ENCODE measurements at places on chromosomes 11 and 22.

DNA sequence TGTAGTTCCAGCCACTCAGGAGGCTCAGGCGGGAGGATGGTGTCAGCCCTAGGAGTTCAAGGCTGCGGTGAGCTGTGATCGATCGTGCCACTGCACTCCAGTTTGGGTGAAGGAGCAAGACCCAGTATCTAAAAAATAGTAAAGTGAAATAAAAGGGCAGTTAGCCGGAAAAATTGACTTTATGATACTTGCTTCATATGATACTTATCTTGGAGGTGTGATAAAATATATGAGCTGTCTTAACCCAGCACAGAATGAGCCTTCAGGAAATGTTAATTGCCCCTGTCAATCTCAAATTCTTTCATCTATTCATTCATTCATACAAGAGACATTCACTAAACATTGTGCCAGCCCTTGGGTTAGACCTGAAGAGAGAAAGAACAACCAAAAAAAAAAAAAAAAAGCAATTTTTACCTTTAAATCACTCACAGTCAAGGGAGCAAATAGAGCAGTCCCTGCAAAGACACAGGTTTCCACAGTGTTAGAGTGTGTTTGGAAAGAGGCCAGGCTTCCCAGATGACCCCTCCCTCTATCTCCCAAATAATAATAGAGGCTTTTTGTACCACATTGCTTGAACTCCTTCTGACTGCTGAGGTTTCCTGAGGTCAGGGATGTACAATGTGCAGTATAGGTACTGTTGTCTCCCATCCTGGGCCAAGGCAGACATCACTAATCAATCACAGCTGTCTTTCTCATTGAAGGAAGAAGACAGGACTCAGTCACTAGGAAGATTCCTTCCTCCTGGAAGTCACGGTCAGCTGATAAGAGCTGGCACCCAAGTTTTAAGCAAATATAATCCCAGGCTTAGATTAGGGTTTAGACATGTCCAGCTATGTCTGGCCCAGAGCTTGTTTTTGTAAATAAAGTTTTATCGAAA lies 454.6 kb downstream of the MIAT start:
- no peak for DNase-seq

- no peak for DNase-seq
Observed at GRCh38 chr11:14713496-14714244, 70.1 kb downstream of the PDE3B start.

- no peak for DNase-seq
Observed at GRCh38 chr22:49658902-49659280, 168.8 kb downstream of the BRD1 start.

GRCh38 chr22:49676230-49676629 lies 151.4 kb downstream of the BRD1 start:
- no peak for DNase-seq

DNA sequence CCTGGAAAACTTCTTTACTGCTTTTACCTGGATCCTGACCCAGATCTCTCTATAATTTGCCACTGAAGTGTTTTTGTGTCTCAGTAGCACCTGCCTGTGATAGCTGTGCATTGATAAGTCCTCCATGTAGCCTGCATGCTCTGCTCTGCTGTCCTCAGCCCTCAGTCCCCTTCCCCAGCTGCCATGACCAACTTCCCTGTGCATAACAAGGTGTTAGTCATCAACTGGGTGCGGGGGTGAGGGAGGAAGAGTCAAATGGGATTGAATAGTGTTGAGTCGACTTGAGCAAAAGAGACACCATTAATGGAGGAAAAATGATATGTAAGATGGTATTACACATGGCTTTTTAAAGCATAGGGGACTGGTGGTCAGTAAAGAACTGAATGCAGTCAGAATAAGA lies 92.2 kb upstream of the PLET1 start:
- no peak for DNase-seq

DNA sequence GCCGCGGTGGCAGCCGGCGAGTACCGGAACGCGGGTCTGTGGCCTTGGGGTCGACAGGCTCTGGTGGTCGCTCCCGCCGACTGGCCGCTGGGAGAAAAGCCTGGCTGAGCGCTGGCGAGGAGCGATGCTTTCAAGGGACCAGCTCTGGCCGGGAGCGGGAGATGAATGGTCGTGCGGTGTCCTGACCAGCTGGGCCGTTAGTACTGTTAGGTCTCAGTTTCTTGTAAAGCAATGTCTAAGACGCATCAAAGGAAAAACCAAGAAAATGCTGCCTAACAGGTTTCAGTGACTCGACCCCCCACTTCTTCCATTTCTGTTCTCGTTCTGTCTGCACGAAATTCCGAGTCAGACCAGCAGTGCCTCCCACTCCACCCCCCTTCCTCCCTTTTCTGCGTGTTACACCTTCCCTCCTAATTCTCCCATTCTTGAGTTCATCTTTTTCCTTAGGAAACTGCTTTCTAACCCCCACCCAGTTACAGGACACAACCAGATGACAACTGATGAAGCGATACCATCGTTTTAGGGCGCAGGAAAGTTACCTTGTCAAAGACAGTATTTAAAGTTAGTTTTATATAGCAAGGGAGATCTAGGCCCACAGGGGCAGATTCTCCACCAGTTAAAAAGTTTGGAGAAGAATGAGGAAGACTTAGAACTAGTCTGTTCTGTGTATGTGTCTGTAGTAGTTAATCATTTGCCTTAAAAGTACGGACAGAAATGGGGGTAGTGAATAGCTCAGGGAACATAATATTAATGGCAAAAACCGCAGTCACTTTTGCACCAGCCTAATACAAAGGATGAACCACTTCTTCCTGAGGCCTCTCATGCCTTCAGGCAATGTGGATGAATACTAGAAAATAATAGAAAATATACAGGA lies 1.0 kb downstream of the CUL5 start:
- DNase-seq = no peak

- no peak for DNase-seq
Observed at GRCh38 chr11:111879637-111879960, 258 bp downstream of the CFAP68 start.

DNA sequence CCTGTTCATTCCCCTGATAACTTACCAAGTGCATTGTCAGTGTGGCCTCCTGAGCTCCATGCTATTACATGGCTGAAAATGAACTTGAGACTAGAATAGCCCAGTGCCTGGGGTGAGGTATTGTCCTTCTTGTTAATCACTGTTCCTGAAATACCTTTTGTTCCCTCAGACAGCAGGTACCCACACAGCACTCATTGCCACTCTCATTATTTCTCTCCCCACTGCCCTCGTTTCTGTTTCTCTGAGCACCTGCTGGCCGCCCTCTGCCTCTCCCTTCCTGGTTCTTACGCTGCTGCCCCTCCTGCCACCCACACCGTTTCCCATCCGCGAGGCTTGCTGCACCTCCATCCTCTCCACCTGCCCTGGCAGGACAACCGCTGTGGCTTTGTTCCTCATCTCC lies 36.9 kb upstream of the RAB1B start:
- DNase-seq = no peak

DNA sequence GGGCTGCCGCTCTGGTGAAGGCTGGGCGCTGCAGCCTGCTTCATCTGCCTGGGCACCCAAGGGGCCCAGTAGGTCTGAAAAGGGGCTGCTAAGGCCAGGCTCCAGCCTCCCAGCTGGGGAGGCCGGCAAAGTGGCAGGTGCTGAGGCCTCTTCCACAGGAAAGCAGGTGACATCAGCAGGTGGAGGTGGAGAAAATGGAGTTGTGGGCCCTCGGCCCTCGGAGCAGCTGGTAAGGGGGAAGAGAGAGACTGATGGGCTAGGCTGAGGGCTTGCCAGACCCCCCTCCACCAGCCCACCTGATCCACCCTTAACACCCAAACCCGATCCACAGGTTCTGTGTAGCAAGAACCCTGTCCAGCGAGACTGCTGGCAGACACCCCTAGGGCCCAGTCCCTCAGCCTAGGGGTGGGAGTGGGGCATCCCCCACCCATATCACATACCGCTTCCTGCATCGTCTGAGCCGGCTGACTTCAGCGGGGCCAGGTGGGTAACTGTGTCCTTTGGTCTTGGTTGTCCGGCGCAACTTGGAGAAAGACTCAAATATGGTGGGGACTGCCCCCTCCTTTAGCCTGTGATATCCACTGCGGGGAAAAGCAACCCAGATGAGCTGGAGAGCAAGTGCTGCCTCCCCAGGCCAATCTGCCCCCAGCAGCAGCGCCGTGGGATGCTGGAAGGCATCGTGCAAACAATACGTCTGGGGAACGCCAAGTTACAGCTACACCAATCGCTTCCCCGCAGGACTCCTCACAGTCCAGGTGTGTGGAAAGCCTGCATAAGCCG lies 1.5 kb downstream of the THAP7 start:
- DNase-seq = no peak

DNA sequence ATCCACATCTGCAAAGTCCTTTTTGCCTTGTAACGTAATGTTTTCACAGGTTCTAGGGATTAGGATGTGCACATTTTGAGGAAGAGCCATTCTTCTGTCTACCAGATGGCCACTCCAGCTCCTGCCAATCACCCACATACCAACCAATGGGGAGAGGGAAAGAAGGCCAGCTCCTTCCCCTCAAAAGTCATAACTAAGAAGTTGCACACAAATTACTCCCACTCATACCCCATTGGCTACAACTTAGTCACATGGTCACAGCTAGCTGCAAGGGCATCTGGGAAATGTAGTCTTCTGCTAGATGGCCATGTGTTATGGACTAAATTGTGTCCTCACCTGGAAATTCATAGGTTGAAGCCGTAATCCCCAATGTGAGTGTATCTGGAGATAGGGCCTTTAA lies 15.4 kb upstream of the MYOD1 start:
- DNase-seq = no peak

GRCh38 chr22:49533886-49534285 lies 293.8 kb downstream of the BRD1 start:
- no peak for DNase-seq

DNA sequence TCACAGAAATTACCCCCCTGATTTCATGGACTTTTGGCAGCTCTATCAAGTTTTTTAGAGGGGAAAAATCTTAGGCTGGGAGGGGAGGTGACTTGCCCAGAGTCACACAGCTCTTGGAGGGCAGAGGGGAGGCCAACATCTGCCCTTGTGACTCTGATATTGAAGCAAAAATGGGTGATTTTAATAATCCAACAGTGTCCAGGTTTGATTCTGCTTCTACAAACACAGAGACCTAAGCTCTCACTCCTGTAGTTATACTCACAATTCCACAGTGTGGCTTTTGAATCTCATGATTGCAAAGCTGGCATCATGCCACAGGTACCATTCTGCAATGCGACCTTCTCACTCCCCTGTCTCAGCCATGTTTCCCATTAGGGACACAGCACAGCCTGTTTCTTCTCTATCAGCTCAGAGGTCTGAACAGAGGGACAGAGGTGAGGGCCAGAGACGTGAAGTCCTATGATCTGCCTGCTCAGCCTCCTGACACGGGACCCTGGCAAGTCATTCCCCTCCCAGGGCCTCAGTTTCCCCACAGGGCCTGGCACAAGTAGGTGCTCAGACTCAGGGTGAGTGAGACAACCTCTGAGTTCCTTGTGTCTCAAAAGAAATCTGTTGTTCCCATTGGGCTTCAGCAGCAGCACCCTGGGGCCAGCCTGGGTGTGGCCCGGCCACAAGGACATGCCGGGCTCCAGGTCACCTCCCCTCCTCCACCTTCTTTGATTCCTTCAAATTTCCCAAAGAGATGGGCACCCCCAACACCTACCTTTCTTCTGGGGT lies 766 bp downstream of the APOL2 start:
- no peak for DNase-seq

DNA sequence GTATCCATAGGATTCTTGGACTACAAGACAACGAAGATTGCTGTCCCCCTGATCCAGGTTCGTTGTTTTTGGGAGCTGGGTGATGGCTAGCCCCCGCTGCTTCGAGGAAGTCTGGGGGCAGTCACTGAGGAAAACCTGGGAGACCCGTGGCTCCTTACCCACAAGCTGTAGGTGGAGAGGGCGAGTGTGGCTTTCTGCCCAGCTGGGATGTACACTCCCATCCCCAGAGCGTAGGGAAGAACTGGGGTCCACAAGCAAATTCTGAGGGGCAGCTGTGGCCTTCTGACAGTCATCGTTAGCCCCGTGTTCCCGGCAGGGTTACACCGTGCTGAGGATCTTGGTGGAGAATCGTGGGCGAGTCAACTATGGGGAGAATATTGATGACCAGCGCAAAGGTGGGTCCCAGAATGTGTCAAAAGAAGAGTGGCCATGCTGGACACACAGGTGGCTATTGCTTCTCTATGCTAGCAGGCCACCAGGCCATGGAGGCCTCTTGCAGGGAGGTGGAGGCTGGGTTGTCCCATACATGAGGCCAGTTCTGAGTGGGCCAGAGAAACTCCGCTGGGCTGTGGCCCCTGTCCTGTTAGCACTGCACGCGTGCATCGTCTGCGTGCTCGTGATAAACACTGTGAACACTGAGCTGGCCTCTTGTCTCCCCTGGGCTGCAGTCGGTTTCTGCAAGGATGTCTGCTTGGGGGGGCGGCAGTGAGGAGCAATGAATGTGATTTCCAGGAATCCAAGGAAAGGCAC lies 39.8 kb downstream of the GLB1L2 start:
- DNase-seq = no peak

GRCh38 chr11:131808470-131808869 lies 438.1 kb downstream of the NTM start:
- no peak for DNase-seq

GRCh38 chr11:114151631-114152030 lies 92.1 kb downstream of the ZBTB16 start:
- no peak for DNase-seq

- no peak for DNase-seq
Observed at GRCh38 chr22:35835267-35835997, 117.8 kb downstream of the APOL5 start.

- DNase-seq = no peak
Observed at GRCh38 chr11:27720277-27720830, 20.1 kb upstream of the BDNF start.

- no peak for DNase-seq
Observed at GRCh38 chr11:56968524-56968923, 20.2 kb upstream of the OR5AK2 start.

DNA sequence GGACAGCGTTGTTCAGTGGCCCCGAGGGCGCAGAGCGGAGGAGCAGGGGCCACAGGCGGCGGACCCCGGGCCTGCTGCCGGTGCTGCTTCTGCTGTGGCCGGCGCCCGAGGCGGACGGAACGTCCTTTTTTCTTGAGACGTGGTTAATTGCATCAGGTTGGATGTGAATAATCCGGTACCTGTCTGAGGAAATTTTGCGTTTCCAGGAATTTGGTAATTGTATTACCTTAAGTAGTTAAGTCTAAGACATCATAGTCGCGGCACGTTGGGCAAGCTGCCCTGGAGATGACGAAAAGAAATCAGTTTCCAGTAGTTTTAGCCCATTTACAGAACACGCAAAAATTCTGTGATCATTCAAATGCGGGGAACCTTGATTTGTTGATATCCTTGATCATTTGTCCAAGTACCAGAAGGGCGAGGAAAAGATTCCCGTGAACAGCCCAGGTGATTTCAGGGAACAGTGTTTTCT lies 789 bp downstream of the SPECC1L start:
- DNase-seq = no peak

GRCh38 chr22:20957102-20957682 lies 9.9 kb upstream of the AIFM3 start:
- no peak for DNase-seq

DNA sequence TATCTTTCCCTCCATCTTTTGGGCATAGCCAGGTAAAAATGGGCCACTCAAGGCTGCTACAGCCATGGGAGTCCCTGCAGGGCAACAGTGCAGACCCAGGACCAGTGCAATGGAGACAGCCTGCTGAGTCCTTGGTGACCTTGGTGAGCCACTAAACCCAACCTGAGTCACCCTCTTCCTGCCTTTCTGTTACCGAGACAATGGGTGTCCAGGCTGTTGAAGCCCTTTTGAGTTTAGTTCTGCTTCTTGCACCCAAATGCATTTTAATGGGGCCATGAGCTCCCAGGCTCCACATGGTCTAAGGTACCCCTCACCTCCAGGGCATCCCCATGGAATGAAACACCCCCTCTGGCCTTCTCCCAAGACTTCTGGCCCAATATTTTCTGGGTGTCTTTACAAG lies 874 bp upstream of the PLAAT4 start:
- DNase-seq = peak; percentile 30

GRCh38 chr11:60924110-60924905 lies at the start of gene TMEM132A:
Gene TMEM132A, plus strand, starts transcription at chr11:60924460. Its CDS starts 174 bp downstream, at chr11:60924634.
- no peak for DNase-seq

Data from stimulated activated CD8-positive, alpha-beta memory T cell treated with anti-CD3 and anti-CD28 coated beads, Interleukin-7, amount 100 ng/mL, for 48 hours (primary cell).